Panc1 (cell line): ENCODE measurements at places on chromosomes 12 and 14. TPM values are rescaled to one million over a fixed set of nuclear protein-coding genes. Genes with fewer than 3 reads are reported as not detected.

- no peaks in the 10 kb centered on the region for H3K27me3 ChIP-seq
- no peak for DNase-seq
- no peaks in the 10 kb centered on the region for H3K36me3 ChIP-seq
- peak overlapping the region; percentile 64 for H3K27ac ChIP-seq
- H3K4me3 ChIP-seq, result no peak overlapping the region
- peaks cover 19% of the 10 kb centered on the region for H3K4me1 ChIP-seq
Measured at GRCh38 chr12:53791735-53792326, 40.1 kb upstream of the CISTR start.

DNA sequence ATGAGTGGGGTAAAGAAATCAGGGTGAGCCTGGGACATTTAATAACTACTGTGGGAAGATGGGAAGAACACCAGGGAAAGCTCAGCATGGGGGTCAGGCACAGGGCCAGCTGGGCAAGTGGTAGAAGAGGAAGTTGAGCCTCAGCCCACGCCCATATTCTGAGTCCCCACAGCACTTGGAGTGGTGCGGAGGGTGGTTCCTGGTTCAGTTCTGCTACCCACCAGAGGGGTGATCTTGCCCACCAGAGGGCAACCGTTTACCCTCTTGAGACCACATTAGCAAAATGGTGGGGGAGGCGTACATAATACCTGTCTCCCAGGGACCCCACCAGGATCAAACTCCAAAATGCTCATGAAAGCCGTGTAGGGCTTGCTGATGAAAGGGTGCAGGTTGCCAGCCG is 16.8 kb upstream of the ANKRD33 start:
- no peaks in the 10 kb centered on the region for H3K27me3 ChIP-seq
- H3K4me1 ChIP-seq, result no peaks in the 10 kb centered on the region
- no peaks in the 10 kb centered on the region for H3K36me3 ChIP-seq
- H3K4me3 ChIP-seq, result no peak overlapping the region

GRCh38 chr12:4974217-4974616 is 64.5 kb downstream of the KCNA1 start:
- H3K36me3 ChIP-seq, result no peaks in the 10 kb centered on the region
- no peak overlapping the region for H3K4me3 ChIP-seq
- H3K27me3 ChIP-seq, result no peaks in the 10 kb centered on the region
- H3K4me1 ChIP-seq, result no peaks in the 10 kb centered on the region

DNA sequence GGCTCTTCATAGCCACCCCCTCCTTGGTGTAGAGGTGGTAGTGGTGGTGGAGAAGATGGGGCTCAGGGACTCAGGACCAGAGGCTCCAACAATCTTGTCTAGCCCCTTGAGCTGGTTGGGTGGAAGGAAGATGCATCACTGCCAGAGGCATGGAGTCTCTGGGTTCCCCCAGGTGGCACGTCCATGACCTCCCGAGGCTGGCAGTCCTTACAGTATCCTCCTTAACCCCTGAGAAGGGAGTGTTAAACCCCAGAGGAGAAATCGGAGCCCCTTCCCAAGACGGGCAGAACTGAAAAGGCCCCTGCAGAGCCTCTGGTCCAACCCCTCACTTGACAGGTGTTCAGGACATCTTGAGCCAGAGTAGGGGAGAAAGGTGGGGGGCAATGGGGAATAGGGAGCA is 9.1 kb downstream of the KRT83 start:
- DNase-seq, result no peak
- no peaks in the 10 kb centered on the region for H3K27me3 ChIP-seq
- H3K4me3 ChIP-seq, result no peak overlapping the region
- 0 out of 2 replicates have a peak overlapping the region, but pooled peaks have one; percentile 12 for H3K27ac ChIP-seq
- peaks cover 10% of the 10 kb centered on the region for H3K4me1 ChIP-seq

- H3K4me3 ChIP-seq, result no peak overlapping the region
- no peak overlapping the region; the same call in 1 of the 2 replicates for H3K27ac ChIP-seq
- no peaks in the 10 kb centered on the region for H3K27me3 ChIP-seq
- DNase-seq, result no peak
- H3K36me3 ChIP-seq, result no peaks in the 10 kb centered on the region
Measured at GRCh38 chr12:53224897-53225634, 6.9 kb downstream of the RARG start.

GRCh38 chr12:54217774-54218241 is 29.0 kb upstream of the SMUG1 start:
- H3K27ac ChIP-seq, result no peak overlapping the region; the same call in 1 of the 2 replicates
- no peaks in the 10 kb centered on the region for H3K27me3 ChIP-seq
- H3K36me3 ChIP-seq, result no peaks in the 10 kb centered on the region
- no peak overlapping the region for H3K4me3 ChIP-seq
- DNase-seq, result no peak

DNA sequence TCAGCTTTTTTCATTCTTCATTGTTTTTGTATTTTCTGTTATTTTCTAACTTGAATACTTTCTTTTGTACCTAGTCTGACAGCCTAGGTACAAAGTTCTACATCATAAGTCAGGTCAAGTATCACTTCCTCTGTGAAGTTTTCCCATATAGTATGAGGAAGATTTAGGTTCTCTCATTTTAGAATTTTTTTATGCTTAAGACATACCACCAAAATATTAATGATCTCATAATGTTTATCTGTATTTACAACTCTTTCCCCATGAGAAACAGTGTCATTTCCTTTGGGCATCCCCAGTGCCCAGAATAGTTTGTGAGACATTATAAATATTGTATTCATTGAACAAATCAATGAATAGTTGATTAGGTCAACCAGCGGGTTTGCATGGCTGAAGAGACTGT is 3.1 kb upstream of the ATF7IP start:
- H3K4me1 ChIP-seq, result no peaks in the 10 kb centered on the region
- H3K4me3 ChIP-seq, result no peak overlapping the region
- H3K27ac ChIP-seq, result no peak overlapping the region

DNA sequence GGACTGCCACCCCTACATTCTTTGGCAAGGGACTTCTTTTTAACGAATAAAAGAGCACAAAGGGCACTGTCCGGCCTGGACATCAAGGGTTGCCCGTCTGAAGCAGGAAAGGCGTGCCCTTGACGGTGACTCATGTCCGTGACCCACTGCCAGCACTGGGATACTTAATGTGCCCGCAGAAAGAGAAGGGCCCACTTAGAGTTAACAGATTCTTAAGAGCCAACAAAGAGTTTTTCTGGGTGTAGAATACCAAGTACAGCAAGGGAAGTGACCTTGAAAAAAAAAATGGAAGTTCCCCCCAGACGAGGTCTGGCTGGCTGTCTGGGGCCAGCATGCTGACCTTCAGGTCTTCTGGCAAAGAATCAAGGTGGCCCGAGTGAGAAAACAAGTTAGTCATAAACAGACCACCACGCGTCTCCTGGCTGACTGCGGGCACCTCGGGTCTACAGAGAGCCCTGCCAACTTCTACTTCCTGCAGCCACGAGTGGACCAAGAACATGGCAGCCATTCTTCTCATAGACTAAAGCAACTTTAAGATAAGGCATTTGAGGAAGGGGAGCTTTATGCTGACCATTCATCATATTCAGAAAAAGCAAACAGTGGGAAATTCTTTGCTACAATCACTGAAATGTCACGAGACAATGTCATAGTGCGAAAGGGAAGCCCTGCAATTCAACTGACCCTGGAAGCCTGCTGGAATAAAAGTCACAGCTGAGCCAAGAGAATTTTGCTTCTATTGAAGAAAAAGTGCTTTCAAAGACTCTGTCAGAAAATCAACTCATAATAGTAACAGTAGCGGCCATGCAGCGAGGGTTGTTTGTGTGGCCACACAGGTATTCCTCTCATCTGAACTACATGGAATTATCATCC is 10.5 kb upstream of the SELPLG start:
- no peaks in the 10 kb centered on the region for H3K27me3 ChIP-seq
- no peak overlapping the region for H3K4me3 ChIP-seq
- H3K4me1 ChIP-seq, result peaks cover under 1% of the 10 kb centered on the region; the same call in 1 of the 2 replicates
- peaks cover 8% of the 10 kb centered on the region; the same call in 1 of the 2 replicates for H3K36me3 ChIP-seq
- no peak for DNase-seq

- H3K36me3 ChIP-seq, result no peaks in the 10 kb centered on the region
- H3K4me1 ChIP-seq, result no peaks in the 10 kb centered on the region
- DNase-seq, result peak; percentile 52
- H3K27me3 ChIP-seq, result peaks cover 16% of the 10 kb centered on the region
Measured at GRCh38 chr14:76386944-76387782, 11.2 kb downstream of the ESRRB start.

DNA sequence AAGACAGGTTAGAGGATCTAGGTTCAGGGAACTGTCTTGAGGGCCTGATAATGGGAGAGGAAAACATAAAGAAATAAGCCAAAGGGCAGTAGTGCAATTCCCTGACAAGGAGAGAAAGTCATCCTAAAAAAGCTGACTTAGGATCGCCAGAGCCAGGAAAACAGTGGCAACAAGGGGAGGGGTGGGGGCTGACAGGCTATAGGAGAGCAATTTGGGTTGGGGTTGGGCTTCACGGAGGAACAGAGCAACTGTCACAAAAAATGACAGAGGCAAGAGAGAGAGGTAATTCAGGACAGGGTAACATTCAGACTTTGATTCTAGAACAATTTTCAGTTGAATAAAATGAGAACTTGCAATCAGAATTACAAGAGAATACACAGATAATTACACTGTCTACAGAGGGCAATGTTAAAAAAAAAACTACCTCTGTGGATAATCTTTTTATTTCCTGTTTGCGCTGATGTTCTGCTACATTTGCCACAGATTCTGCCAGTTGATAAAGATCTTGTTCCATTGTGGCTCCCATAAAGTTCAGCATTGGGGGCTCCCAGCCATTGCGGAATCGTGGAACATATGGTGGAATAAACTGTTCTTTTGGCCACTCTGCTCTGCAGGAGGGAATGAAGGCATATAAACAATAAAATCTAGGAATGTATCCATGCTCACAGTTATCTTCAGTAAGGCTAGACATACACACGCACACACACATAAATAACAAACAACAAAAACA is 138.6 kb downstream of the EPS8 start:
- no peak for DNase-seq
- no peak overlapping the region for H3K27ac ChIP-seq
- H3K27me3 ChIP-seq, result no peaks in the 10 kb centered on the region
- H3K4me1 ChIP-seq, result no peaks in the 10 kb centered on the region
- no peak overlapping the region for H3K4me3 ChIP-seq

- peak overlapping the region; percentile 77 for H3K27ac ChIP-seq
- no peak overlapping the region for H3K4me3 ChIP-seq
- H3K36me3 ChIP-seq, result no peaks in the 10 kb centered on the region
- DNase-seq, result no peak
- H3K27me3 ChIP-seq, result no peaks in the 10 kb centered on the region
Measured at GRCh38 chr12:124506145-124506831, 61.1 kb downstream of the NCOR2 start.

DNA sequence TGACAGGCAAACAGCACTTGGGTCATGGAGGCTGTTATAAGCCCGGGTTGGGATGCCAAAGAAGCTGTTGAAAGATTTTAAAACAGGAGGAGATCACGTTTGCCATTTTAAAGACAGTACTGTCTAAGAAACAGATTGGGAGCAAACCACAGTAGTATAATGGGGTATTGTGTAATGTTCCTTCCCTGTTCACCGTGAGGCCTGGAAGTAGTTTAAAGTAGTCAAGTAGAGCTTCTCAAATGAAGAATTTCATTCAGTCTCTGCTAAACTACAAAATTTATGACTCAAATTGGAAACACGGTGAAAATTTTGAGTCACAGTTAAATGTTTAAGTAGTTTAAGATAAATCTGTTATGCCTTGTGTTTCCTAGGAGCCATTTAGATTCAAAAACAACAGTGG is 35.8 kb downstream of the ATP2A2 start:
- no peaks in the 10 kb centered on the region for H3K4me1 ChIP-seq
- peaks cover 4% of the 10 kb centered on the region; the same call in 1 of the 2 replicates for H3K36me3 ChIP-seq
- H3K4me3 ChIP-seq, result no peak overlapping the region
- no peak overlapping the region for H3K27ac ChIP-seq

DNA sequence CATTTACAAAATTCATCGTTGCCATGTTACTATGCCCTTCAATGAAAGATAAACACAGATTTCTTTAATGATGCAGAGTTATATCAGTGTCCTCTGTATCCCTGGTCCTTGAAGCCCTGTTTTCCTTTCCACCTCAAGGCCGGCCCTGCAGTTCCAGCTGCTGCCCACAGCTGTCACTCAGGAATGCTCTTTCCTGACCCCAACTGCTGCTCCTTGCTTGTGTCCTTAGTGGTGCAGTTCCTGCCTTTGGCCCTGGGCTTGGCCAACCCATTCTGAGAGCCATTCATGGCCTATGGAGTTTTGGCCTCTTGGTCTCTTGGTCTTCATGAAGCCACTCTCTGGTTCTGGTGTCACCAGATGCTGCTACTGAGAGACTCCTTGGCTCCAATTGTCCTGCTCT is 93.1 kb downstream of the GAS2L3 start:
- no peaks in the 10 kb centered on the region for H3K4me1 ChIP-seq
- no peaks in the 10 kb centered on the region for H3K36me3 ChIP-seq
- H3K27ac ChIP-seq, result no peak overlapping the region
- no peaks in the 10 kb centered on the region for H3K27me3 ChIP-seq

GRCh38 chr14:93859957-93860356 is 67.2 kb upstream of the FAM181A start:
- 0 out of 2 replicates have a peak, but pooled peaks cover 2% of the 10 kb centered on the region for H3K27me3 ChIP-seq
- no peaks in the 10 kb centered on the region for H3K4me1 ChIP-seq
- H3K4me3 ChIP-seq, result no peak overlapping the region

DNA sequence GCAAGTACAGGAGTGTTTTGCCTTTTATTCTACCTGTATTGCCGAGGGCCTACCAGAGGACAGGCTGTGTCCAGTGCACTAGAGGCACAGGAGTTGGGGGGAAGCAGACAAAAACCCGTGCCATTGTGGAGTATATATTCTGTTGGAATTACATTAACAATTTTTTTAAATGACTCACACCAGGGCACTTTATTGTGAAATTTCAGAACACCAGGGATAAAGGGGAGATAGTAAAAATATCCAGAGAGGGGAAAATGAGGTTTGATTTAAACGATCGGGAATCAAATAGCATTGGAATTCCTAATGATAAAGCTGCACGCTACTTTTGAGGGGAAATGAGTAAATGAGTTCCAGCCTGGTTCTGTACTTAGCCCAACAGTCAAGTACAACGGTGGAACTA is 123.2 kb downstream of the PELI2 start:
- H3K36me3 ChIP-seq, result no peaks in the 10 kb centered on the region
- H3K4me1 ChIP-seq, result no peaks in the 10 kb centered on the region
- H3K27ac ChIP-seq, result no peak overlapping the region
- no peak for DNase-seq
- H3K27me3 ChIP-seq, result no peaks in the 10 kb centered on the region
- H3K4me3 ChIP-seq, result no peak overlapping the region

DNA sequence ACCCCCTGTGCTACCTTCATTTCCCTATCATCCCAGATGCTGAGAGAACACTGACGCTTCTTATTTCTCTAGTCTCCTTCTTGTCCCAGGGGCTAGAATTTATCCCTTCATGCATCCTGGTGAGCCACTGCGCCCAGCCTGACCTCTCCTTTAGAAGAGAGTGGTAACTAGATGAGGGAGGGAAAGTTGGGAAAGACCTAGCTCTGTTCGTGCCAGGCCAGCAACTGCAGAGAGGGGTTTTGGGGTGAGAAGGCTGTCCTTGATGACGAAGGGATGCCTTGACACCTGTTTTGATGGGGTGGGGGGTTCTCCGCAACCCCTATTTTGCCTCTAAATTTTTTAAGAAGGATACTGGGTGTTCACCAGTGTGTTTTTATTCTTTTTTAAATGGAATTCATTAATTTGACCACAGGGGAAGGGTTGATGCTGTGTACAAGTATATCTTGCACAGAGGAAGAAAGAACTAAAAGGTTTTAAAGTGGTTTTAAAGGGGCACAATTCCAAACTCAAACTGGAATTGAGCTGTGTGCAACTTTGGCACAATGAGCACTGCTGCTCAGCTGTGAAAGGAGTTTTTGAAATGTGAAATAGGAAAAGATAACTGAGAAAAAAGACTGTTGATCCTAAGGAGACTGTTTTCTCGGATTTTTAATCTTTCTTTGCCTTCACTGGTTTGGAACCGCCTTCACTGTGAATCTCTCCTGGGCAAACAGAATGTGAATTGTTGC is 7.0 kb upstream of the MMP19 start:
- no peak overlapping the region for H3K4me3 ChIP-seq
- no peak for DNase-seq
- H3K27me3 ChIP-seq, result peaks cover 4% of the 10 kb centered on the region; the same call in 1 of the 2 replicates
- H3K27ac ChIP-seq, result no peak overlapping the region
- H3K36me3 ChIP-seq, result no peaks in the 10 kb centered on the region

Gene TMEM121
- 4.6 TPM for total RNA-seq

Gene KRT78
- total RNA-seq, result not detected

Gene SNAPC1
- 8.6 TPM for total RNA-seq

Gene PDZRN4
- total RNA-seq, result not detected
